Right ventricle myocardium inferior (tissue), 1 donor: ENCODE measurements at places on chromosomes 1 and 21. TPM values are rescaled to one million over a fixed set of nuclear protein-coding genes. Genes with fewer than 3 reads are reported as not detected.

Gene PTPN7
- total RNA-seq: 0.51 TPM

Gene CTNNBIP1
- total RNA-seq: 50.6 TPM

Gene IGSF8
- 21.9 TPM for total RNA-seq

Gene SHISA4
- 159 TPM for total RNA-seq

Gene UBXN10
- total RNA-seq: 1.9 TPM

Gene TMEM61
- not detected for total RNA-seq

Gene RHBDL2
- total RNA-seq: 0.14 TPM

Gene BRINP2
- 0.32 TPM for total RNA-seq

Gene DIO1
- total RNA-seq: not detected

Gene XCL1
- total RNA-seq: 0.57 TPM

Gene HCRTR1
- 0.49 TPM for total RNA-seq

Gene TCHH
- not detected for total RNA-seq

Gene FMN2
- total RNA-seq: not detected

Gene CRYBG2
- not detected for total RNA-seq

Gene SMCP
- not detected for total RNA-seq

Gene ZNF695
- not detected for total RNA-seq
